ENCODE measurements at places on chromosomes 13 and 19. TPM values are rescaled to one million over a fixed set of nuclear protein-coding genes. Genes with fewer than 3 reads are reported as not detected.

GRCh38 chr13:30884543-30884942, 21.5 kb upstream of the MEDAG start:
- no peak for DNase-seq

DMKN gene
- total RNA-seq, result 14.3 TPM

GRCh38 chr13:71672512-71672911, 194.5 kb downstream of the DACH1 start:
- no peak for DNase-seq

- DNase-seq, result no peak
Observed at GRCh38 chr19:10682397-10683063, 18.7 kb upstream of the QTRT1 start.

MAG gene
- total RNA-seq, result not detected

- DNase-seq, result no peak
Observed at GRCh38 chr19:54352546-54352945, 12.2 kb downstream of the LAIR1 start.

Measured in mucosa of descending colon (tissue), 3 donors.